Lower leg skin (tissue), 4 donors: ENCODE measurements at places on chromosomes 1 and 21.

DNA sequence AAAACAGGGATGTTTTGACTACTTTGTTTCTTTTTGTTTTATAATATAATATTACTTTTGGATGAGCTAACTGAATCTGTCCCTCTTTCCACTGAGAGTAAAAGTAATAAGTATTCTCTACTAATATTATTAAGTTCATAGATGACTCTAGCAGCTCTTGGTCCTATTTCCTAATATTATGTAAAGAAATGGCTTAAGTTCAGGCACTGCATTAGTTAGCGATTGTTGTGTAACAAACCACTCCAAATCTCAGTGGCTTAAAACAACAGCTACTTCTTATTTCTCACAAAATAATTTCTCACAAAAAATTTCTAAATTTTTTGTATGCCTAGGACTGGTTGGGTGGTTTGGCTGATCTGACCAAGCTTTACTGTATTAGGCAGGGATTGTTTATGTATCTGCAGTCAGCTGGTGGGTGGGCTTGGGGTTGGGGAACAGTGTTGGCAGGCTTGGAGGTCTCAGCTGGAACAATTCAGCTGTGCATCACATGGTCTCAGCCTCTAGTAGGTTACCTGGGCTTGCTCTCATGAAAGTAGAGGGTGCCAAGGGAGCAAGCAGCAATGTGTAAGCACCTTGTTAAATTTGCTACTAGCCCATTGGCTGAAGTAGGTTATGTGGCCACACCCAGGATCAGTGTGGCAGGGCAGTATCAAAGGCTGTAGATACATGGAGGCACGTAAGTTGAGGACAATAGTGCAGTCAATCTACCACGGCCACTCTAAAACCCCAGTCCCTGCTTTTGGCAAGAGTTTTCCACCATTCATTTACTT, 8.8 kb upstream of the CCT8 start:
- DNase-seq = no peak

DNA sequence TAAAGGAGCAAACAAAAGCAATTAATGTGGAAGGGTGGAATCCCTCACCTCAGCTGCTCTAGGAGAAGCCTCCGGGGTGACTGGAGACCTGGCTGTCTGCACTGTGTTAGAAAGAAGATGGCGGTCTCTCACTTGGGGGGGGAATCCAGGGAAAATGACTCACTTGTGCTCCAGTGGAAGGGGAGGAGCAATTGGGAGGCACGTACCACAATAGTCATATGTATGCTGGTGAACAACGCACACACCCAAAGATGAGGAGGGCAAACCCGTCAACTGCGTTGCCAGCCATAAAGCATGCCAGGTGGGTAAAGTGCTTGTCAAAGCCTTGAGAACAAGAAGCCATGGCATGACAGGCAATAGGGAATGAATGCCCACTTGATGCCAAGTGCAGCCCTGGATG, 22.1 kb downstream of the PLEKHA6 start:
- DNase-seq = no peak

DNA sequence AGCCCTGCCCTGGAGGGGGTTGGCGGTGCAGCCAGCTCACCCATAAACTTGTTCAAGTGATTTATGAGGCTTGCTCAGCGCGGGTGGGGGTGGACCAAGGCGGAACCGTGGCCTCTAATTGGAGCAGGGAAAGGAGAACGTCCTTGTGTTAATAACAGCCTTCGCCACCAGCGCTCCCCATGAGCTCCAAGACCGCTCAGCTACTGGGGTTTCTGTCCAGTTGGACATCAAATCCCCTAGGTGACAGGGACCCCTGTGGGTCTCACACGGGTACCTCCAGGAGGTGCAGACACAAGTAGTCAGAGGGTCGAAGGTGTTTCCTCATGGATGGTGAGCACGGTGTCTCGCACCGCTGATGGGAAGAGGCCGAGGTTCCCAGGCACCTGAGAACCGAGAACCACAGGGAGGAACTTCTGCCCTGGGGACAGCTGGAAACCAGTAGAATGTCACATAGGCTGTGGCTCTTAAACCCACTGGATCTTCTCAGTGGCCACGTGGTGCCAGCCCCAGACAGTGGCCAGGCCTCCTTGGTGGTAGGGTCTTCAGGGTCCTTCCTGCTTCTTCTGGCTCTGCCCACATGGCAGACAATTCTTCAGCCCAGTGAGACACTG, 3.7 kb upstream of the ACTRT2 start:
- DNase-seq = peak; percentile 79

- no peak for DNase-seq
Measured at GRCh38 chr1:224338150-224338838, 8.3 kb upstream of the NVL start.

DNA sequence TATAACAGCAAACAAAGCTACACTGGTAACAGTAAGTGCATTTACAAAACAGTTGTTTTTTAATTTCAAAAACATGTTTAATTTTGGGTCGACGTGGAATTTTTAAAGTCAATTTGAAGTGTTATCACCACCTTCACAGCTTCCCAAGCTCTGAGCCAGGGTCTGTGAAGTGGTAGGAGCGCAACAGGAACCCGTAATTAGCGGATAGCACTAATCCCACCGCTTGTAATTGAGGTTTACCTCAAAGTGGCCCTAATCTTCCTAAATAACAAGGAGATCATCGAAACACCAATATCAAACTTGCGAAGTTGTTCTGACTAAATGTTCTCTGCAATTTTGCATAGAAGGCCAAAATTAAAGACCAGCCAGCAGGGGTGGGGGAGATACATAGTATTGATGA, 18.8 kb downstream of the LBR start:
- DNase-seq = no peak

DNA sequence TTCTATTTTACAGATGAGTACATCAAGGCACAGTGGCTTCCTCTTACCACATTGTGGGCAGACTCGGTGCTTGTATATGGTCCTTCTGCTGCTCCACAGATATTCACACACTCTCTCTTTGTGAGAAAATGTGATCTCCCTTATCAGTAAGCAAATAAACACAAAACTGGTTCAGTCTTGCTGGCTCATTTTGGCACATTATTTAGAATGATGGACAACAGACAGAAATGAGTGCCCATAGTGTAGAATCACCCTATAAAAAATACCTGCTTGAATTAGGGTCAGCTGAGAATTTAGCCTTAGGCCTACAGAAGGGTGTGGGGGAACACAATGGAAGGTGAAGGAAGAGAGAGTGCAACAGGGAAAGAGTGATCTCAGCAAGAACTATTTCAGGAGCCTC, 423.1 kb downstream of the HLX start:
- no peak for DNase-seq

DNA sequence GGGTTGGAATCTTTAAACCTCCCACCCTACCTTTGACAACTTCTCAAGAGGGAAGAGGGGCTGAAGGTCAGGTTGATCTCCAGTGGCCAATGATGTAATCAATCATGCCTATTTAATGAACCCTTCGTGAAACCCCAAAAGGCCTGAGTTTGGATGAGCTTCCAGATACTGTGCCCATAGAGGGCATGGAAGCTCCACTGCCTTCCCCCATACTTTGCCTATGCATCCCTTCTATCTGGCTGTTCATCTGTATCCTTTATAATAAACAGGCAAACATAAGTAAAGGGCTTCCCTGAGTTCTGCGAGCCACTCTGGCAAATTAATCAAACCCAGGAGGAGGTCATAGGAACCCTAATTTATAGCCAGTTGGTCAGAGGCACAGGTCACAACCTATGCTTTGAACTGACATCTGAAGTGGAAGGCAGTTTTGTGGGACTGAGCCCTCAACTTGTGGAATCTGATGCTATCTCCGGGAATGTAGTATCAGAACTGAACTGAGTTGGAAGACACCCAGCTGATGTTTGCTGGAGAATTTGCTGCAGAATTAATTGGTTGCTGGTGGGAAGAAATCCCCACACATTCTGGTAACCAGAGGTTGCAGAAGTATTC, 24.8 kb downstream of the S100A10 start:
- DNase-seq = no peak

GRCh38 chr1:7781923-7782495, 2.1 kb upstream of the PER3 start:
- no peak for DNase-seq

- DNase-seq = no peak
Measured at GRCh38 chr21:38643404-38644023, 145.2 kb upstream of the ERG start.

- no peak for DNase-seq
Measured at GRCh38 chr1:64983110-64983509, 16.8 kb upstream of the JAK1 start.

DNA sequence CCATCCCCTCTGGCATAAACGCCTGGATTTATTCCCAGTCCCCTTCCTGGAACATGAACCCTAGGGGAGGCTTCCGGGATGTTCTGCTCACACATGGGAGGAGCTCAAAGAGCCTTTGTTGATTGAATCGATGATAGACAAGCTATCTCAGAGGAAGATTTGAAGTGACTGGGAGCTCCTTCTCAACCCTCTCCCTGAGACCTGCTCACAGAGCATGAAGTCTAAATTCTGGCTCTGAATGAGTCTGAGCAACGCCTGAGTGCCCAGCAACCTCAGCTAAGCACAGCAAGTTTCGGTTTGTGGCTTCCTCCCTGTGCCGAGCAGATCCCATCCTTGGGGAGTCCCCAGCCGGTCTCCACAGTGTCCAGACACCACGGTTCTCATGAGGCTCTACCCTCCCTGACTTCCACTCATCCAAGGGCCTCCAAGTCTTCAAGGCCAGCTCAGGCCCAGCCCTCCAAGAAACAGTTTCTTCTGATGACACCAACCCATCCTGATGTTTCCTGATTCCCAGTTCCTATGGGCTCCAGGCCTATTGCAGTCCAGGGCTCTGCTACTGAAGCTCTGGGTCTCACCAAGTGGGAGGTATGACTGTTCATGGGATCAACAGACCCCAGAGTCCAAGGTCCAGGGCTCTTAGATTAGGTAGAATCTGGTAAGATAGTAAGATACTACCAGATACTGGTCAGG, 190.8 kb downstream of the DYRK1A start:
- DNase-seq = no peak

- DNase-seq = no peak
Measured at GRCh38 chr1:6316240-6317097, 55.6 kb upstream of the GPR153 start.

DNA sequence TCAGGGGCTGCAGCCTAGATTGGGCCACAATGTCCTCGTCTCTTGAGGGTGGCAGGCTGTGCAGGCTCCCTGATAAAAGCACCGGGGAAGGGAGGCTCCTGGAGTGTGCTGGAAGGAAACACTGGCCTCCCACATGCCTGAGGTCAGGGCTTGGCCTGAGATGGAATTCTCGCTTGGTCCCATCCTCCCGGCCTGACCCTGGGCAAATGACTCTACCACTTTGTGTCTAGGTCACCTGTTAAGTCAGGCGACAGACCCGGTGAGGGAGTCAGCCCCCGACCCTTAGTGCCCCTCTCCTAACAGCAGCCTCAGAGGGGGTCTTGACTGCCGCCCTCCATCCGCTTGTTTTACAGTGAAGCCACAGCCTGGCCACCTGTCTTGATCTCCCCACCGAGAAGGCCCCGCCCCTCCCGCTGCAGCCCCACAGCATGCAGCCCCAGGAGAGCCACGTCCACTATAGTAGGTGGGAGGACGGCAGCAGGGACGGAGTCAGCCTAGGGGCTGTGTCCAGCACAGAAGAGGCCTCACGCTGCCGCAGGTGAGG, 2.5 kb downstream of the SMIM1 start:
- DNase-seq = no peak

DNA sequence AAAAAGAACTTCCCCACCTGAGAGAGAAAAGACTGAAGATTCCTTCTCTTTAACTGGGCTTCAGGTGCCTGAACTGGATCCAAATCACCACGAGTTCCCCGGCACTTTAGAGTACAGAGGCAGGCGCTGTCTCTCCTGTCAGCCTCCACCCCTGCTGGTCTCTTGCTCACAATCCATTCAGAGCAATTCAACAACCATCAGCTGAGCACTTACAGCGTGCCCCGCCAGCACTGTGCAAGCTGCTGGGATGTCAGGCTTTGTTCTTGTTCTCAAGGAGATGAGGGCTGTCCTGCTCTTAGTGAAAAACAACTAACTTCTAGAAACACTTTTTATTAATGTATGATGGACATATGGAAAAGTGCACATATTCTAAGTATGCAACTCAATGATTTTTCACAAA, 68.7 kb upstream of the VAMP3 start:
- no peak for DNase-seq

GRCh38 chr1:212012034-212012740, 23.2 kb downstream of the INTS7 start:
- DNase-seq = peak; percentile 63

DNA sequence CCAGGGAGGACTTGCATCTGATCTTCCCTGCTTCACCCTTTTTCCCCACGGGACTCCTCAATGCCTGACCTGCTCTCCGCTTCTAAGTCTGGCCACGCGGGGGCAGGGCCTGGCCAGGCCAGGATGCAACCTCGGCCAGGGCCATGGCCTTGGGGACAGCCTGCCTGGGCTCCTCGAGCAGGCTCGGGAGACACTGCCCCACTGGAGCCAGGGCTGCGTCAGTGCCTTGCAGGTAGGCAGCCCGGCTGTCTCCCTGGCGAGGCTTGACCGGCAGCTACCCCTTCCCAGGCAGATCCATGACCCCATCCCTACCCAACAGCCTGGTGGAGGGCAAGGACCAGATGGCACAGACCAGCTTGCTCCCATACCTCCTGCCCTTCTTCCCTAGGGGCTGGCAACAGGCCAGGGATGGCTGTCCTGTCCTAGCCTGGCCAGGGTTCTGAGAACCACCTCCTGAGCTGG, 2.7 kb upstream of the PRDM16 start:
- no peak for DNase-seq

GRCh38 chr1:96144636-96145035, 576.9 kb upstream of the PTBP2 start:
- no peak for DNase-seq

- no peak for DNase-seq
Measured at GRCh38 chr1:180778782-180779398, 133.8 kb upstream of the KIAA1614 start.

DNA sequence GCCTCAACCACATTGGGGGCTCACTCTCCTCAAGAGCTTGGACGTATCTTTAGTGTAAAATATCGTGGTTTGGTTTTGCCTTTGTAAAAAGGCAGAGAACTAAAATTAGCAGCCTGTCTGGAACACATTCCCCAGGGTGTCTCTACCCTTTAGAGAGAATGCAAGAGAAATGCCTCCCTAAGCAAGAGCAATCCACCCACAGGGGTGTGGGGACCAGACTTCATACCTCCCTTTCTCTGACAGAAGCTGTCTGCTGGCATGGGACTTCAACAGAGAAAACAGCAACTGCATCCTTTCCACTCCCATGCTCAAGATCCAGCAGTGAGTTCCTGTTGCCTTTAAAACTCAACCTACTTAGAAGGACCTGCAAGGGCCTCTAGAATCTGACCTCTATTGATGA, 27.9 kb upstream of the TNR start:
- DNase-seq = no peak

- no peak for DNase-seq
Measured at GRCh38 chr1:8540971-8541370, 223.1 kb downstream of the SLC45A1 start.

GRCh38 chr21:35692311-35692710, 368.0 kb downstream of the SETD4 start:
- DNase-seq = no peak

GRCh38 chr1:12073796-12074195, 10.7 kb downstream of the TNFRSF8 start:
- DNase-seq = no peak

DNA sequence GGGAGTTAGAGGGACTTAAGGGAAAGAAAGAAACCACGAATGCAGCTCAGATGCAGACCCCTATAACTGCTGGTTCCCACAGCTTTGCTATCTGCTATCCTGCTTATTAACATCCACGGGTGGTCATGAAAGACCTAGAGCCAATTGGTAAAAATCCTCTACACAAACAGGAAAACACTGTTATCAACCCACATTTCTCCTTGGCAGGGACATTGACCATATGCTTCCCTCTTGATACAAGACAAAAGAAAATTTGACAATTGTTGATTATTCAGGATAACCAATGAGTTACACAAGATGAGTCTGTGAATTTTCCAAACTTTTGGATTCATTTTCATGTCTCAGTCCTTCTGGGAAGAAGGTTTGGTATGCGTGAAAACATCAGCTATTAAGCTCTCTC, 90.4 kb downstream of the TIAM1 start:
- DNase-seq = no peak
